ENCODE measurements at places on chromosomes 6 and 20.

GRCh38 chr6:35385457-35386202, 43.3 kb downstream of the PPARD start:
- no peak for DNase-seq

GRCh38 chr20:40750541-40751035, 61.6 kb upstream of the MAFB start:
- no peak for DNase-seq

DNA sequence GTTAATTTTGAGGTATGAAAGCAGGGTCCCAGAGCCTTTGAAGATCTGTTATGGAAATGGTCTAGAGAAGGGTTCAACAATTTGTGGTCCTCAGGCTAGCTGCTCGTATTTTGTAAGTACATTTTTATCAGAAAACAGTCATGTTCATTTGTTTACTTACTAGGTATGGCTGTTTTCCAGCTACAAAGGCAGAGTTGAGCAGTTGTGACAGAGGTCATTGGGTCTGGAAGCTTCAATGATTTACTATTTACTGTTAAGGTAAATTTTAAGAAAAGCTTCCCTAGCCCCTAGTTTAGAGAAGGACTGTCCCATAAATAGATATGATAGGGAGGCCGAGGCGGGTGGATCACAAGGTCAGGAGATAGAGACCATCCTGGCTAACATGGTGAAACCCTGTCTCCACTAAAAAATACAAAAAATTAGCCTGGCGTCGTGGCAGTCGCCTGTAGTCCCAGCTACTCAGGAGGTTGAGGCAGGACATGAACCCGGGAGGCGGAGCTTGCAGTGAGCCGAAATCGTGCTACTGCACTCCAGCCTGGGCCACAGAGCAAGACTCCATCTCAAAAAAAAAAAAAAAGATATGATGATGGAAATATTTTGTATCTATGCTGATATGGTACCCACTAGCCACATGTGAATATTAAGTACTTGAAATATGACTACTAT, 538.4 kb upstream of the CITED2 start:
- DNase-seq = no peak

DNA sequence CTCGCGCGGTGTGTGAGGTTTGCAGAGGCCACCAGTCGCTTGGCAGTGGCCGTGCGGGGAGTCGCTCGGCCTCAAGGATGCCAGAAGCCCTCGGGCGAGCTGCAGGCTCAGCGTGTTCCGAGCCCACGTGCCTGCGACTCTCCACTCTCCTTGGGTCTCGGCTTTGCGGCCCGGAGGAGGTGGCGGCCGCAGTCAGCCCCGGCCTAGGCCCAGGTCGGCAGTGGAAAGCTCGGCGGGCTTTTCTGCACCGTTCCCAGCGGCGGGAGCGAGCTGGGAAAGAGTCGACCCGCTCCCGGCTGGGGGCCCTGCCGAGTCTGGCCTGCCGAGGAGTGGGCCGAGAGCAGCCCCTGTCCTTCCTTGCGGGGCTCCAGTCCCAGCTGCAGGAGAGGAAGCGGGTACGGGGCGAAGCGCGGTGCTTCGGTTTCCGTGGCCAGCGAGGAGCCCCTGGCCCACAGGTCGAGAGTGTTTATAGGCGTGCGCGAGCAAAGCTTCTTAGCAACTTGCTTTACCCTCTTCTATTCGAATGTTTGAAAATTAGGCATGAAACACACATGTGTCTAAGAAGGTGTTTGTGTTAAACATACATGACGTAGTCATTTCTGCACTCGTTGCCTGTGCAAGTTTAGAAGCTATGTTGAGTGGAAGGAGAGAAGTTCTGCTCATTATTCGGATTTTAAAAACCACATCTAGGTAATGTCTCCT, 5.6 kb downstream of the FOXC1 start:
- DNase-seq = peak; percentile 75

DNA sequence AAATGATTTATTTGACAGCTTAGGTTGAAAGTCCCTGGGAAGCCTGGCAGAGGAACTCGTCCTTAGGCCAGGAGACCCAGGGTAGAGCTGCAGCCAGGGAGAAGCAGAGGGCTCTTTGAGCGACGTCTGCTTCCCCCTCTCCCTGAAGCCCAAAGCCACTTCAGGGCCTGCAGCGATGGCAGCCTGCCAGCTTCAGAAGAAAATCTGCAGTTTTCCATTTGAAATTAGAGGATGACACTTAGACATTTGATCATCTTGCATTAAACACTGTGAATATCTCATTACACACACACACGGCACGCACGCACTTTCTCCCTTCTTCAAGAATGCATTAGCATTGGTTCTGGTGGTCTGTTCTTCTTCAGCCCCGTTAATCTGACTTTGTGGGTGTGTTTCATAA, 96.5 kb downstream of the PLEKHG1 start:
- no peak for DNase-seq

GRCh38 chr20:17786221-17786718, 86.5 kb downstream of the BANF2 start:
- DNase-seq = no peak

DNA sequence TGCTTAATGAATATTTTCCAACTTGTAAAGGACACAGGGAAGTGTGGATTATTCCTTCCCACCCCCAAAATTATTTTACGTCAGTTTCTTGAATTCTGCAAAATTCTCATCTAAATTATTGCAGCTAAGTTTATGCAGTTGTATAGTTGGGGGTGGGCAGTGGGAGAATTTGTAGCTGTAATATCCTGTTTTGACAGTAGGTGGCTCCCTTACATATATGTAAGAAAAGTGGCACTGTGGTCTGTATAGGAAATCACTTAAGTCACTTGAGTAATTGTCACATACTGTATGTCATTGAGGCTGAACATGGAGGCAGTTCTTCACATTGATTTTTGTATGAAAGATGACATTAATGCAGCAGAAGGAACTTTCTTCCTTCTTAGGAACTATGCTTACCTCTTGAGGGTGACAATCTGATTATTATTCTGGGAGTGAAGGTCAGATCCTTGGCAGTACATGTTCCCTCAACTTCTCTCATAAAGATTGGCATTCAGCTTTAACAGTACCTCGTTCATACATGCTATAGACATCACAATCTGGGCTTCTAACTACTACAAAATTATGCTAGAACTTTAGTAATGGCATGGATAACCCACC, 14.6 kb upstream of the CFAP206 start:
- no peak for DNase-seq

- DNase-seq = peak; percentile 55
These were observed 535 bp downstream of the EXOC2 start for GRCh38 chr6:692356-692851.

GRCh38 chr6:148831064-148831463, 84.2 kb downstream of the UST start:
- DNase-seq = no peak

GRCh38 chr6:169101981-169102380, 151.7 kb downstream of the THBS2 start:
- no peak for DNase-seq

DNA sequence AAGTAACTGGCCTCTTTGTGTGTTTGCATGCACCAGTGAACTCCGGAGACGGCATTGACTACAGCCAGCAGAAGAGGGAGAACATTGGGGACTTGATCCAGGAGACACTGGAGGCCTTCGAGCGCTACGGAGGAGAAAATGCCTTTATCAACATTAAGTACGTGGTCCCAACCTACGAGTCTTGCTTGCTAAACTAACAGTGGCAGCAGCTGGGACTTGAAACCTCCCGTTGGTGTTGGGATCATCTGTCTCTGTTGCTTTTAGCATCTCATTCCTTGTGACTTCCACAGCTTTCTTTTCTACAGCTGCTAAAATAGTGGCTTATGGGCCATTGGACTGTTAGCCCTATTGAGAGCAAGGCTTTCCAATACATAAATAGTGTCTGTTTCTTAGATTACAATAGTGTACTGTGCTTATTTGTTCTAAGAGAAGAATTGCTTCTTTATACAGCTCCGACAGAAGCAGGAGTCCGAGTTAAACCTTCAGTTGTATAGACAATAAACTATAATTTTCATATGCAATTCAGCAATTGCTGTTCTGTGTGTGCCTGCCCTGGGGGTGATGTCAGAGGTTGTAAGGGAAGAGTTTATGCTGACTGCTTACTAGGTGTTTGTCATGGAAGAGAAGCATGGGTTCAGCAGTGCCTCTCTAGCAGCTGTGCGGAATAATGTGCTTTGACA, 99.6 kb upstream of the QKI start:
- no peak for DNase-seq

GRCh38 chr6:19723545-19723944, 113.6 kb upstream of the ID4 start:
- DNase-seq = no peak

GRCh38 chr6:6379573-6379972, 59.1 kb upstream of the F13A1 start:
- DNase-seq = no peak

GRCh38 chr20:58418949-58419748, 30.1 kb downstream of the VAPB start:
- no peak for DNase-seq

DNA sequence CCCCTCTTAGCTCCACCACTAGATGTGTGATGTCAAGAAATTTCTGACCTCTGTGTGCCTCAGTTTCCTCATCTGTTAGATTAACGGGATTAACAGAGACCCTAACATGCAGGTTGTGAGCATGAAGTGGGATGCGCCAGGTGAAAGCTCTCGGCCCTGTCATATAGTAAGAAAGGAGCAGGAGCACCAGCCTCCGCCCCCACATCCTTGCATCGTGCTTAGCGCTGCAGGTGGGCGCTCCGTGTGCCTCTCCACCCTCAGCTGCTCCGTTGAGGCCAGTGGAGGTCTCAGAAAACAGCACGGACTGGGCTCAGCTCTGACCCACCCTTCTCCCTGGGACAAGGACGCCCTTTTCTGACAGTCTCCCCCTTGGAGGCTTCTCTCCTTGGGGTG, 63.4 kb downstream of the TCP11 start:
- no peak for DNase-seq

GRCh38 chr6:4820704-4821276, 44.6 kb downstream of the CDYL start:
- no peak for DNase-seq

DNA sequence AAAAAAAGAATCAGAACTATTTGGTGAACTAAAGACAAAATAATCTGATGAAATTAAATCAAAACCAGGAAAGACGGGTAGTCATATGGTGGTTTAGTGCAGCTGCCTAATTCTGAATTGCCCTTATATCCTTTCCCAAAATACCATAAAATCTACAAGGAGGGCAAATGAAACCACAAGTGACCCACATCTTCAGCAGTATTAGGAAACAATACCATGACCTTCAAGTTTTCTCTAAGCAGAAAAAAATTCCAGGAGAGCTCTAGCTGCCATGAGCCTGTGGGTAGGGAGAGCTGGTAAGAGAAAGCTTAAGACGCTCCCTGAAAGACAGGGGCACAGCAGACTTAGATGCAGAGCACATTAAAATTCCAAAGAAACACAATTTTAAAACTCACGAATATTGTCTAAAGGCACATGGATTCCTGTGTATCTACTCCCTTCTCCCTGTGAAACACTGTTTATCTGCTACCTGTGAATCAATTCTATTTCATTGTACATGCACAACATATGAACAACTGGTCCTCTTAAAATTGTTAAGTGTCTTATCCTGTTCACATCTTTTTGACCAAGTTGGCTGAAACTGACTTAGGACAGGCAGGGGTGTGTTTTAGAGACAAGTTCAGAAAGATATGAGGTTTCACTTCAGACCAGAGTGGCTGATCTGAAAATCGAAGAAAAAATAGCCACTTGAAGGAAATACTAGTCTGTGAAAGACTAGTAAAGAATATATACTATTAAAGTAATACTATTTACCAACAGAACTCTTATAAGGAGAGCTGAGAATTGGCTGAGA, 153.6 kb upstream of the SHLD1 start:
- no peak for DNase-seq

GRCh38 chr6:11653028-11653583, 115.6 kb downstream of the TMEM170B start:
- DNase-seq = no peak

- DNase-seq = no peak
These were observed 53.2 kb downstream of the VSTM2L start for GRCh38 chr20:37956107-37956585.

DNA sequence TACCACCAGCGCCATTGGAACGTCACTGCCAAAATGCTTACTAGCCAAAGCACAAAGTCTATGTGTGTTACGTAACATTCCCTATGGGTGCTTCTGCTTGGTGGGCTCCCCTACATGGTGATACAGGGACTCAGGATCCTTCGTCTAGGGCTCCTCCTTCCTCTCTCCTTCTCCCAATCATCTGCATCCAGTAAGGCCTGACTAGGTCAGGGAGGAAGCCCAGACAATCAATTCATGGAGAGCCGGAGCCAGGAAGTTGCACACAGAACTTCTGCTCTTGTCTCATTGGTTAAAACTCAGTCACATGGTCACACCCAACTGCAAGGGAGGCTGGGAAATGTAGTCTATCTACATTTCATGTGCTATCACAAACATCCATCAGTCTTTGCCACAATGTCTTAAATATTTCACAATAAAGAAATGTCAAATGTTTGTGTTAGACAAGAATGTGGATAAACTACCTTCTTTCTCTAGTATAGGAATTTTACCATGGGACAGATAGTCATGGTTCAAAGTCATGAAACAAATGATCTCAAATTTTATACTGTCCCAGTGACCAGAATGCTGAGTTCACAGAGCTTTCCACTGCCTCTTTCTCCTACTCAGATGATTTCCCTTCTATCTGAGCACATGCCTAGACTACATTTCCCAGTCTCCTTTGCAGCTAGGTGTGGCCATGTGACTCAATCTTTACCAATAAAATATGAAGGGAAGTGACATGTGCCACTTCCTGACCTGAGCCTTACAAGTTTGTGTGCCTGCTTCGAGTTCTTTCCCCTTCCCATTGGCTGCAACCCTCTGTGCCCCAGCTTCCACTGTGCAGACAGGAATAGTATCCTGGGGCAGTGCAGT, 9.3 kb upstream of the KCNK15 start:
- DNase-seq = peak; percentile 92

- no peak for DNase-seq
These were observed 81.6 kb downstream of the FAM120B start for GRCh38 chr6:170388113-170388512.

DNA sequence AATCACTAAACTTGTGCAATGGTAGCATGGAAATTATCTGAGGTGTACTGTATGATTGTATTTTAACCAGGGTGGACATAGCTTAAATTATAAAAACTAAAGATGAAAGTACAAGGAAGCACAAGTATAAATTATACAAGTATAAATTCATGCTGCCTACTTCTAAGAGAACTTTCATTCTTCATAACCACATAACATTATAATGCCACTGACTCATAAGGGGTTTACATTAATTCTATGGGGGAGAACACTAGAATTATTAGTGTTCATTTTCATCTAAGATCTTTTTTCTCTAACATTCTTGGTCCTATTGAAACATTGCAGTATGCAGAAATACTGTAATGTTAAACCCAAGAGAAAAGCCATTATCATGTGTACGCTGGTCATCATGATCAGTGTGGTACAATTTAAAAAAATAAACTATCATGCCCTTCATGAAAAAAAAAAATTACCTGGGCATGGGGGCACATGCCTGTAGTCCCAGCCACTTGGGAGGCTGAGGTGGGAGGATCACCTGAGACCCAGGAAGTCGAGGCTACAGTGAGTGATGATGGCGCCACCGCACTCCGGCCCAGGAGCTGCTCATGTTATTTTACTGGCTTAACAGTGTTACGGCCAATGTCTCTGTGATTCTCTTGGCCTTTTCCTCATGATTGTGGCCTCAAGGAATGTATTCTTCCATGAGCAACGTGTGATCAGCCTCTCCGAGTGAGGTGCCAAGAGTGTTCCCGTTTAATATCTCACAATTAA, 25.9 kb upstream of the AHCY start:
- no peak for DNase-seq

GRCh38 chr20:48698507-48699267, 129.1 kb downstream of the PREX1 start:
- peak; percentile 47 for DNase-seq

GRCh38 chr6:142384519-142385254, 82.9 kb downstream of the ADGRG6 start:
- DNase-seq = no peak

All from H9 (cell line).